ENCODE measurements at places on chromosomes 3 and 15. TPM values are rescaled to one million over a fixed set of nuclear protein-coding genes. Genes with fewer than 3 reads are reported as not detected.

SLC22A13 gene
- polyA plus RNA-seq = 2.7 TPM

DNA sequence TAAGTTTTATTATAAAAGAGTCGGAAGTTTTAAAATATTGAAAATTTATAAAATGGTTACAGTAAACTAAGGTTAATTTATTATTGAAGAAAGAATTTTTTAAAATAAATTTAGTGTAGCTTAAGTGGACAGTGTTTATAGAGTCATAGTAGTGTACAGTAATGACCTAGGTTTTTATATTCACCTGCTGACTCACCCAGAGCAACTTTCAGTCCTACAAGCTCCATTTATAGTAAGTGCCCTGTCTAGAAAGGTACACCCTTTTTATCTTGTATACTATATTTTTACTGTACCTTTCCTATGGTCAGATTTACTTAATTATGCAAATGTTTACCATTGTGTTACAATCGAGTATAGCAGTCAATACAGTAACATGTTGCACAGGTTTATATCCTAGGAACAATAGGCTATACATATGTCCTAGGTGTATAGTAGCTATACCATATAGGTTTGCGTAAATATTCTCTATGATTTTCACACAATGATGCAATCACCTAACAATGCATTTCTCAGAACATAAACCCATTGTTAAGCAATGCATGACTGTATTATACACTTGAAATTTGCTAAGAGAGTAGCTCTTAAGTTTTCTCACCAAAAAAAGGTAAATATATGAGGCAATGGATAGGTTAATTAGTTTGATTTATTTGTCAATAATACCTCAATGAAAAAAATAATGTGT, 106.9 kb upstream of the CD96 start:
- no peak for DNase-seq

DNA sequence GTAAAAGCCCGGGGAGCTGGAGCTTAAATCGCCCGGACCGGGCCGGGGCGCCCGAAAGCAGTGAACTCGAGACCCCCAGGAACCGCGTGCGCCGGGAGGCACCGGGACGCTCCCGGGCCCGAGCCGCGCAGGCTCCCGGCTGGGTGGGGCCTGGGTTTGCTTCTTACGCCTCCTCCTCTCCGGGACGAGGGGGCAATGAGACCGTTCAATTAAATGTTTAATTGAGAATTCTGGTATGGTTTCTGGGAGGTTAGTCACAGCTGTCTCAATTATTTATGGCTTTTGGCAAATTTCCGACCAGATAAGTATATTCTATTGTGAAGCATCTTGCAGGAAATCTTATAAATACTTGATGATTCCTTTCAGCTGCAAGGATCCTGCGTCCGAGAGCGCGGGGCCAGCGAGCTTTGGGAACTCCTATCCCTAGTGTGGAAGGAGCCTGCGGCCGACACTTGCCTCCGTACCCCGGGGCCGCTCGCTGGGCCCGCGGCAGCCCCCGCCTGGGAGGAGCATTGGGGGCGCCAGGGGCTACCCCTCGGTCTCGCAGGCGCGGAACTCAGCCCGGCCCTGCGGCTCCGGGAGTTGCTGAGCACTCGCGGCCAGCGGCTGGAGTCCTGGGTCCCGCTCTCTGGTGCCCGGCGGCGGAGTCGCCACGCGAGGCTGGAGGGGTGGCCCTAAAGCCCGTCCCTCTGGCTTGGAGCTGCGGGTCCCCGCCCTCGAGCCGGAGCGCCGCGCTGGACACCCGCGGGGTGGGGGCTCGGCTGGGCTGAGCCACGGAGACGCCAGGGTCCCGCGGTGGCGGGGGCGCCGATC, 10.3 kb downstream of the ISL2 start:
- no peak for DNase-seq

ZNF620 gene
- 11.9 TPM for polyA plus RNA-seq

DNA sequence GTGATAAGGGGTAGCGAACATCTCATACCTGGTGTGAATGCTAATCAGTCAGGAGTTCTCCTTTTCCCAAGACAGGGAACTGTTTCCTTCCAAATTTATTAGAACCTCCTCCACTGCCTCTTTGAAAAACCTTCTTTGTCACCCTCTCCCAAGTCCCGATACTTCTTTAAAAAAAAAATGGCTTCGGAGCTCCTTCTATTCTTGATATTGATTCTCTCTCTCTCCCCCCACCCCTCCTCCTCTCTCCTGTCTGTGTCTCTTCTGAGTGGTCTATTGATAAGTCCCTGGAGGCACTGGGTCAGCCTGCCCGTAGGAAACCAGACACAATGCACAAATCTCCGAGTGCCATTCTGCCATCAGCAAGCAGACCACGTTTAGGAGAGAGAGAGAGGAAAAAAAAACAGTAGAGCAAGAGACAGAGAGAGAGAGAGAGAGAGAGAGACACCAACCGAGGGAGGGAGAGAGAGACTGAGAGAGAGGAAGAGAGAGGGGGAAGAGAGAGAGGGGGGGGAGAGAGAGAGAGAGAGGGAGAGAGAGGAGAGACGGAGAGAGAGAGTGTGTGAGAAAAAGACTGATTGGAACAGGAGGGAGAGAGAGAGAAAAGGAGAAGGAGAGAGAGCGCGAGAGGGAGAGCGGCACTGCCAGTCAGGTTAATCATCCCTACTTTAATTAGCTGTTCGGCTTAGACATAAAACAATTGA, 160.9 kb downstream of the TIGIT start:
- DNase-seq = no peak

GRCh38 chr3:60176614-60177013, 1074.6 kb downstream of the FHIT start:
- no peak for DNase-seq

GRCh38 chr15:63922261-63922904, 88.6 kb upstream of the HERC1 start:
- DNase-seq = no peak

BCL2A1 gene
- polyA plus RNA-seq = 1.8 TPM

GRCh38 chr3:184540777-184541681, 20.6 kb upstream of the EPHB3 start:
- DNase-seq = peak; percentile 65

- no peak for DNase-seq
Measured at GRCh38 chr15:48695088-48695826, 49.7 kb upstream of the FBN1 start.

GRCh38 chr15:79675982-79676381, 220.8 kb downstream of the MTHFS start:
- DNase-seq = no peak

SST gene
- polyA plus RNA-seq = 2.6 TPM

DNA sequence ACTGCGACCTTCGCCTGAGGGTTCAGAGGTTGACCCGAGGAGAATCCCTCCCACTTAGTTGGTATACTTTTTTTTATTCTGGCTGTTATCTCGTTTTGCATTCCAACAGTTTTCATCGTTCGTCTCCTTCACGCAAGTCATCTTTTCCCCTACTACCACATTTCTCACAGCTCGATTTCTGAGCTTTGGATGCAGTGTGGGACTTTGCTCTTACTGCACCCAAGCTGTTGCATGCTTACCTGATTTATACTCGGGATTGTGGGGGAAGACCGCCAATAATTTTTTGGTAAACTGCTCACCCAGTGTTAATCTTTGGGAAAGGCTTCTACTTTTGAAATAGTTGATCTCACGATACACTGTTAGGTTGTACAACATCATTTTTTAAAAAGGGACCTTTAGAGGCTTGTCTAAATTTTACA, 702 bp downstream of the TBC1D23 start:
- no peak for DNase-seq

DNA sequence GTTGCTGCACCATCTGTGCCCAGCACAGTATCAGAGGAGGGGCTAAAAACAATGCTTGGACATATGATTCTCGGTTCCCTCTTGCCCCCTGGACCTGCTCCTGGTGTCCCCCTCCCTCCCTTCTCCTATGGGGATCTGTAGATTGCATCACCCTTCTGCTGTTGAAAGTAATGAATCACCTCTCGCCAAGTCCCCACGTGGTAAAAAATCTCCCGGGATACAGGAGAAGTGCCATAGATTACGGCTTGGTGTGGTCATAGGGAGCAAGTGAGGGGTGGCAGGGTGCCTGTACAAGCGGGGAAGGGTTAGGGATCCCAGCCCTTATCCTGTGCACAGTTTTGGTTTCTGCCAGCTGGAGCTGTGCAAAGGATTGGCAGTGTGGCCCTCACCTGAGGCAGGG, 37.7 kb downstream of the AMOTL2 start:
- DNase-seq = no peak

DNA sequence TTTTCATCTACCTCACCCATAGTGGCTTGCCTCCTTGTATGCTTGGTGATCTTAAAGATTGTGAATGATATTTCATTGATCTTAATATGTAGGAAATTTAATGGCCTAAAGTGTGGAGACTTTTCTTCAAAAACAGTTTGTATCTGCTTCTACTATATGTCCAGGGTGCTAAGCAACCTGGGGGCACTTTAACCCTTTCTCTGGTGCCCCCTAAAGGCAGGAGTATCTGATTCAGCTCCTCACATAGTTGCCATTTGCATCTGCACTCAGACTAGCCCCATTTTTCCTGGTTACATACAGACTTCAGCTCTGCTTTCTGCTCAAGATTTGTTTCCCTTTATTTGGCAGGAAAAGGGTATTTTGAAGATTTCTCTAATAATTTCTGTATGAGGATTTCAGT, 5.2 kb upstream of the PFN2 start:
- no peak for DNase-seq

DNA sequence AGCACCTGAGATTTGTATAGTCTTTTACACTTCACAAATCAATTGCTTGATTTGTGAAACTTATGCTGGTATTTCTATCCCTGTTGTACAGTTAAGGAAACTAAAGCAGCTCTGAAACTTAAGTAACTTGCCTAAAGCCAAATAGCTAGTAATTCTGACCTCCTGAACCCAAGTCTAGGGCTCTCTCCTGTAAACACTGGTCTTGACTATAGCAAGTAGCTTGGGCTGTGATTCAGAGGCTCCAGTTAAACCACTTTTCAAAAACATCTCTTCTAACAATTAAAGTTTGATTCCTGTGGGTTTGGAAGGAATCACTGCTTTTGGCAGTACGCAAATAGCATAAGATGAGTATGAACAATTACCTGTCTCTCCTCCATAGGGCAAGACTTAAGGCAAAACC, 18.5 kb upstream of the CMTM8 start:
- no peak for DNase-seq

DNA sequence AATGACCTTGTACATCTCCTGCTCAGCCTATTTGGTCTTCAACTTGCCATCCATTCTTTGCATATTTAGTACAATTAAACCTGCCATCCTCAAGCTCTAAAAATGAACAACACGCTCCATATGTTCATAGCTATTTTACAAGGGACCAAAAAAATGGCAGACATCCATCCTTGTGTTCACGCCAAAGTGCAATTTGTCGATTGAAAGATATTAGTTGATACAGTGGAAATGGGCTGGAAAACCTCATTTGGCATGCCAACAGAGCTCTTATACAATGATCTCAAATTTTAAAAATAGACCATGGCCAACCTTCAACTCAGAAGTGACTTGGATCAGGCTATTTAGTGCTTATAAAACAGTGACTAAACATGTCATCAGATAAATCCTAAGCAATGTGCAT, 413.6 kb upstream of the ARL6 start:
- DNase-seq = no peak

- DNase-seq = peak; percentile 62
Measured at GRCh38 chr3:72310419-72311380, 525.8 kb upstream of the PROK2 start.

DNA sequence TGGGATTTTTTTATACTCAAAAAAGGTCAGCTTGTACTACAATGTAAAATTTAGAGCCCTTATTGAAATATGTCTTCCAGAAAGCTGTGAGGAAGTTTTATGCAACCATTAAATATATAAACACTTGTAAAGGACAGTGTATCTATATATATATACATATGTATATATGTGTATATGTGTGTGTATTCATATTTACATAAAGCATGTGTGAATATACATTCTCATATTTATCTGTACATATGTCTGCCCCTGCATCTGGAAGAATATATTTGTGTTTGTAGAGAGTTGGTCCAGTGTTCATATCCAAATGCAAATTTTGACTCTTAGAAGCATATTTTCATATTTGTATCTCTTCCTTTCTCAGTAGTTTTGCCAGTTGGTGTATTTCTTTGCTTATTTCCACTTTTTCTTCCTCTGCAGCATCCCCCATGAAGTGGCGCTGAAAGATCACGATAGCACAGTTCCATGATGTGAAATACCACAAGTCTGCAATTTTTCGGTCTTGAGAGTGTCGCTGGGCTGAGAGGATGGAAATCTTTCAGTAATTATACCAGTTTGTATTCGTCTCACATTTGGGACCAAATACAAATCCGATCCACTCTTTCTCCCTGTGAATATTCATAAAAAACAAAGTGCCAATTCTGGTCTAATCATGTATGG, 311.7 kb upstream of the DPH6 start:
- no peak for DNase-seq

GRCh38 chr3:42094128-42094527, 3.0 kb downstream of the TRAK1 start:
- DNase-seq = no peak

PPP1R2 gene
- polyA plus RNA-seq = 60.6 TPM

DNA sequence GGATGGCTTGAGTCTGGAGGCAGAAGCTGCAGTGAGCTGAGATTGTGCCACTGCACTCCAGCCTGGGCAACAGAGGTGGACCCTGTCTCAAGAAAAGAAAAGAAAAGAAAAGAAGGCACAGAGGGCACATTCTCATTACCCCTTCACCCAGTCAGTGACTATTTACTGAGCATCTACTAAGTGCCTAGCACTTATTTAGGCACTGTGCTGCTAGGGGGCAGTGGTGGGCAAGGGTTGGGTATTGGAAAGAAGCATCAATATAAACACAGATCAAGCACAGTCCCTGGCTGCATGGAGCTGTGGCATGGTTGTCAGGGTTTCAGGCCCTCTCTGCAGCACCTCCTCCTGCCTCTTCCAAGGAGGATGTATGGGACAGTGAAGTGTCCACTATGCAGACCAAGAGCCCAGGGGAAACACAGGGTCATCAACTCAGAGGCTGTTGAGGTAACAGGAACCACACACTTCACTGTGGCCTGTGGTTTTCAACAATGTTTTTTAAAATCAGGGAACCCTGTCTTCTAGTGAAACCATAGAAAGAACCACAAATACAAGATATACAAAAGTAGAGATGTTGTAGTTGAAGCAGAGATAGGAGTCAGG, 138.5 kb downstream of the RAB11A start:
- no peak for DNase-seq

HERC2 gene
- 47.0 TPM for polyA plus RNA-seq

NDUFAF3 gene
- 79.9 TPM for polyA plus RNA-seq

DNA sequence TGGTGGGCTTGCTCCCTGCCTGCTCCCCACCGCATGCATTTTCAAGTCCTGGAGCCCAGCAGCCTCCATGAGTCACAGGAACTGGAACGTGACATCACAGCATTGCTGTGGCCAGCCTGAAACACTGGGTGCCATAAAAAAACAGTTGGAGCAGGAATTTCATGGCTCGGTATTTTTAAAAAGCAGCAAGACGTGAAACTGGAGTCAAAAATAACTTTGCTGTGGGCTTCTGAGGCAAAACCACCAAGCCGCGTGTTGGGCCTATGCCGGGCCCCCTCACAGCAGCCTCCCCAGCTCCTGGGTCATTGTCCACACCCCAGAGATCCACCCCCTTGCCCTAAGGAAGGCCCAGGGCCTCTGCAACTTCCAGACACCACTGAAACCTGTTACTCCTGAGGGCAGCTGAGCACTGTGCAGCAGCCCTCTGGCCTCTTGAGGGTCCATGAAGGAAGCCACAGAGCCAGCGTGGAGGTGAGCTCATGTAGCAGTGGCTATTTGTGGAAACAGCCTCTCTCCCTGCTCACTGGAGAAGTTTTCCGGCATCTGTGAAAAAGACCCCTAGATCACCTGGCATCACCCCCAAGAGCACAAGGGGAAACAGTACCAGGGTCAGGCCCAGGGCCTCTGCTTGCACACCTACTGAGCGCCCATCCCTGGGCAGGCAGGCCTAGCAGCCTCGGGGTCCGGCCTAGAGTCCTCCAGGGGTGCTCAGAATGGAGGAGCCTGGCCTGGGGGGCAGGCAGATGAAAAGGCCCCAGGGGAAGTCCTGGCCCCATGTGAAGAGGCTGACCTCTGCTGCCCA, 34.0 kb upstream of the DUSP7 start:
- DNase-seq = no peak

Data from renal cortex interstitium (tissue), 15 donors.